D721Med (cell line): ENCODE measurements at places on chromosomes 11 and 22.

GRCh38 chr11:132206993-132207392 is 836.6 kb downstream of the NTM start:
- DNase-seq = no peak

DNA sequence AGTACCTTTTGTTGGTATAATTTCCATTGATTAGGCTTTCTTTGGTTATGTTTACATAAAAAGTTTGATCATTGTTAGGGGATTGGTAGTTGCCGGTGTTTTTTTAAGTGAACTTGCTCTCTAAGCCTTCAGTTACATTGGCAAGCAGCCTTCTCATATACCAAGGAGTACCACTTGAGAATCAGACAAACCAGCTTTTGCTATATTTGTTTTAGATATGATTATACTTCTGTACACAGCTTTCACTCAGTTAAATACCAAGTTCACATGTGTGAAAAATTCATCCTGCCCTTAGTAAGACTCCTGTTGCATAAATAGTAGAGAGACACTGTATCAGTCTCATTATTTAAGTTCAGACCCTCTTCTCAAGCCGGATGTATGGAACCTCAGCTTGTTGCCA is 22.4 kb downstream of the ALKBH3 start:
- no peak for DNase-seq

- no peak for DNase-seq
Measured at GRCh38 chr11:76209375-76209972, 3.2 kb upstream of the WNT11 start.

- DNase-seq = no peak
Measured at GRCh38 chr11:90890347-90890746, 667.5 kb upstream of the CHORDC1 start.

DNA sequence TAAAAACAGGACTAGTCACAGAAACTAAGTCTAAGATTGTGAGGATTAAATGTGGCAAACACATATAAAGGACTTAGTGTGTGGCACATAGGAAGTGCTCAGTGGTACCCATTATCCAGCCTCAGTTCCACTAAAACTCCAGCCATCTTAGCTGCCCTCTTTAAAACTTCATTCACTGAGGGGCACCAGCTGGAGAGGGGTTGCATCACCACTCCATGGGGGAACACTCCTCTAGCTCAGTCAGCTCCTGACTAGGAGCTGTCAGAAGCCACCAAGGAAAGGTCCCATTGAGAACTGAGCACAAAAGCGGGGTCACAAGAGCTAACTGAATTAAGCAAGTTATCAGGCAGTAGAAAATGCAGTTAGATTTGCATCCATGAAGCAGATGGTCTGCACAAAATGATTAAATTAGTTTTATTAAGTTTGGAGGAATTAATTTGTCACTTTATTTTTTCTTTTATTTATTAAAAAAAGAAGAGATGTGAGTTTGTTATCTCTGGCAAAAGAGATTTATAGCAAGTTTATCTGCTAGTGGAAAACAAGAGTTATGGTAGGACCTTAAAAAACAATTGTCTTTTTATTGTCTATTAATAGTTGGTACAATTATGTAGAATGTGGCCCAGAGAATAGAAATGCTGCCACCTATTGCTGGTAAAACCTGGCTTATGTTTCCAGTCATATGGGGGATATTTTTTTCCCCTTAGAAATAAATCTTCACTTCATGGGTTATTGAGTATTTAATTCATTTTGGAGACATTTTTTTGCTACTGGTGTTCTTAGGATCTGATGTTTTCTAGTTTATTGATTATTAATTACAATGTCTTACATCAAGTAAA is 95.7 kb downstream of the NAV2 start:
- no peak for DNase-seq

GRCh38 chr11:65262776-65263175 is 1.0 kb downstream of the POLA2 start:
- DNase-seq = no peak

DNA sequence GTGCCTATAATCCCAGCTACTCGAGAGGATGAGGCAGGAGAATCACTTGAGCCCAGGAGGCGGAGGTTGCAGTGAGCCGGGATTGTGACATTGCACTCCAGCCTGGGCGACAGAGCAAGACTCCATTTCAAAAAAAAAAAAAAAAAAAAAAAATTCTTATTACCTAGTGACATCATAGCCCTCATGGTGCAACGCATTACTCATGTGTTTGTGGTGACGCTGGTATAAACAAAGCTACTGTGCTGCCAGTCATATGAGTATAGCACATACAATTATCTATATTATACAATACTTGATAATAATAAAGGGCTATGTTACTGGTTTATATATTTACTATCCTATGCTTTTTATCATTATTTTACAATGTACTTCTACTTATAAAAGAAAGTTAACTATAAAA is 41.2 kb downstream of the OR2AT4 start:
- no peak for DNase-seq

- no peak for DNase-seq
Measured at GRCh38 chr11:86608251-86608799, 64.1 kb downstream of the ME3 start.

GRCh38 chr11:126456783-126457542 is 101.5 kb downstream of the ST3GAL4 start:
- no peak for DNase-seq

GRCh38 chr22:28139961-28140360 is 220.9 kb upstream of the PITPNB start:
- no peak for DNase-seq

DNA sequence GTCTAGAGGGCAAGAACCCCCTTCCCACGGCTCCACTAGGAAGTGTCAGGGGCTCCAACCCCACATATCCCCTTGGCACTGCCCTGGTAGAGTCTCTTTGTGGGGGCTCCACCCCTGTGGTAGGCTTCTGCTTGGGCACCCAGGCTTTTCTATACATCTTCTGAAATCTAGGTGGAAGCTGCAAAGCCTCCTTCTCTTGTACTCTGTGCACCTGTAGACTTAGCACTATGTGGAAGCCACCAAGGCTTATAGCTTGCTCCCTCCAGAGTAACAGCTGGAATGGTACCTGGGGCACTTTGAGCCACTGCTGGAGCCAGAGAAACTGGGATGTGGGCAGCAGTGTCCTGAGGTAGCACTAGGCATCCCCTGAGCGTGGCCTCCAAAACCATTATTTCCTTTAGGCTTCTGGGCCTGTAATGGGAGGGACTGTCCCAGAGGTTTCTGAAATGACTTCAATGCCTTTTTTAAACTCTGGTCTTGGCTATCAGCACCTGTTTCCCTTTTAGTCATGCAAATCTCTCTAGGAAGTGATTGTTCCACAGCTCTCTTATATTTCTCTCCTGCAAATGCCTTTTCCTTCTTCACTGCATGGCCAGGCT is 68.4 kb downstream of the TRAF6 start:
- no peak for DNase-seq

- DNase-seq = no peak
Measured at GRCh38 chr11:65557280-65558001, 718 bp downstream of the LTBP3 start.

- DNase-seq = no peak
Measured at GRCh38 chr11:65979261-65979759, 17.8 kb downstream of the SART1 start.

DNA sequence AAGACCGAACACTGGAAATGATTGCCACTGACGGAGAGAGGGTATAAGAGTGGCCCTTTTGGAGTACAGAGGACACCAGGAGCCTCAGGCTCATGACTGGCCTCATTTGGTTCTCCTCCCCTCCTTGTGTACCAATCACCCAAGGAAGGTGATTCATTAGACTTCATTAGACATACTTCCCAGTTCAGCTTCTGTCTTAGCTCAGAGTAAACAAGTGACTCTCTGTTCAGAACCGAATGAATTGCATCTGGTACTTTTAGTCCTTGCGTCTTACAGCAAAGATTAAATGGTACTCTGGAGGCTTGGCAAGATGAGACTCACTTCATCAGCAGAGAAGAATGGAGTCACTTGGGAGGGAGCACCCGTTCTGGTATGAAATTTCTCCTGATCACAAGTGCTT is 75.2 kb downstream of the ZNRF3 start:
- no peak for DNase-seq

- no peak for DNase-seq
Measured at GRCh38 chr22:36409911-36410756, 22.4 kb upstream of the MYH9 start.

GRCh38 chr22:20803696-20804324 is 29.9 kb downstream of the SERPIND1 start:
- no peak for DNase-seq

GRCh38 chr11:98940913-98941312 is 79.8 kb upstream of the CNTN5 start:
- no peak for DNase-seq

GRCh38 chr11:111698852-111699559 is 67.2 kb downstream of the PPP2R1B start:
- DNase-seq = no peak

DNA sequence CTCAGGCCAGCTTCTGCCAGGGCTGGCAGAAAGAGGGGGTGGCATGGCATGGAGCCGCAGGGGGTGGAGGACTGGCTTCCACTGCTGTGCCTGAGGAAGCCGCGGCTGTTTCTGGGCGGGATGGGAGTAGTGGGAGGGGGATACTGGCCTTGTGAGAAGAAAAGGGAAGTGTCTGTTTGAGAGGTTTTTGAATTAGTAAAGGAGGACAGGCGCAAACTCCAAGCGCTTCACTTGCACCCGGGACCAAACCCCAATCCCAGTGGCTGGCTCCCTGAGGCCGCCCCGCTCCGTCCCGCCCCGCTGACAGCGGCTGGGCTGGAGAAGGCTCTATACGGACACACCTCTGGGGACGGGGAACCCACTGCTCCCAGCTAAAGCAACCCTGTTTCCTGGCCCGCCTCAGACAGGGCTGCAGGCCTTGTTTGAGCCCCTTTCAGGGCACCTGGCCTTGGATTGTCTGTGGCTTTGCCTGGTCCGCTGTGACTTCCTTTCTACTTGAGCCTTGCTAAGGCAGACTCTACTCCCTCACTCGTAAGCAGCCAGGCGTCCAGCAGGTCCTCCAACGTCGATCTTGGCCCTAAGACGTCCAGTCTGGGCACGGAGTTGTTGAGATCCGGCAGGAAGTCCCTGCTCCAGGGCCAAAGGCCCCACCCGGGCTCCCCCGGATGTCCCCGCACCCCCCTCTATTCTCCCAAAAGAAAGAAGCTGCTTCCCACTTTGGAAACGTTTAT is 2.2 kb downstream of the APOA1 start:
- DNase-seq = no peak

DNA sequence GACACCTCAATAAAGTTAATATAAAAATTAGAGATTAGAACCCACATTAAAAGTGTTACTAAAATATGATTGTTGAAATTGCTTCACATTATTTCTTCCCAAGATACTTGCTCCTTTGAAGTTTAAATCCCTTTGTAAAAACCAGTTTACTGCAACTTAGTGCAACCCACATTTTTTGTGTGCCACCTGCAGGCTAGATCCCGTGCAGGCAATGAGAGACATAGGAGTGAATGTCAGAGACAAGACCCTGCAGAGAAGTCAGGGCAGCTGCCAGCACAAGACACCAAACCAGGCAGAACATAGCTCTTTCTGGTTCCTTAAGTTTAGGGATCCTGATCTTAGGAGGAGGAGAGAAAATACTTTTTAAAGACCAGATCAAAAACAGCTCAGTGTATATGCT is 142.8 kb upstream of the MTNR1B start:
- no peak for DNase-seq

DNA sequence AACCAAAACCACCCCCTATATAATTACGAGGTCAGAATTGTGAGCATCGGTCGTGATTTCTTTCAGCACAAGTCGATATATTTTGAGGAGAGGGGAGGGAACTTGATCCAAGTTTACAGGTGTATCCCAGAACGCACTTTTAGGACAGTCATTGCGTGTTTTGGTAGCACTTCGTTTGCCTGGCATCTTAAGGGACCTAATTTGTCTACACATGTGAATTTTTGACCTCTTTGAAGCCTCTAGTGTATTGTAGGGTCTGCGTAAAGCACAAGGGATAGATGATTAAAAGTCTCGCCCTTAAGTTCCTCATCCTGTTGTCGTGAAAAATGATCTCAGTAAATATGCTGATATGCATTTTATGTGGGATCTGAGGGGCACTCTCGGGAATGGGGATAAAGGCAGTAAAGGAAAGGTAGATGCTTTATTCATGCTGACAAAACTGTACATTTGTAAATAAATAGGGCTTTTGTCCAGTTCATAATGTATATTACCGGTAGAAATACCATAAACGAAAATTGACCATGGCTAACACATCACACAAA is 632 bp upstream of the CCDC34 start:
- DNase-seq = no peak

DNA sequence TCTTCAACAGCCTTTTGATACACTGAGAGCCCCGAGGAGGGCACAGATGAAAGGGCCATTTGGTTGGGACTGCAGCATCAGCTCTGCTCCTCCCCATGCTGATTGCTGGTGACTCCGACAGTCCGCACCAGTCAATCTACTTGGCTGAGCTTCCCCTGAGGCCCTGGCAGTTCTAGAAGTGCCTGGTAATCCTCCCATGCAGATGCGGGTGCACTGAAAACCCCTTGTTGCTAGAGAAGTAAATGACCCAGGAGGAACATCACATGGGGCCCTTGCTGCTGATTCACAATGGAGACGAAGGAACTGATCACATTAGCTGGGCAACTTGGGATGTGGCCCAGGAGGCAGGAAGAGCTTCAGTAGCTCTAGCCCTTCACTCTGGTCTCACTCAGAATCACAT is 35.2 kb upstream of the RIC3 start:
- DNase-seq = no peak

DNA sequence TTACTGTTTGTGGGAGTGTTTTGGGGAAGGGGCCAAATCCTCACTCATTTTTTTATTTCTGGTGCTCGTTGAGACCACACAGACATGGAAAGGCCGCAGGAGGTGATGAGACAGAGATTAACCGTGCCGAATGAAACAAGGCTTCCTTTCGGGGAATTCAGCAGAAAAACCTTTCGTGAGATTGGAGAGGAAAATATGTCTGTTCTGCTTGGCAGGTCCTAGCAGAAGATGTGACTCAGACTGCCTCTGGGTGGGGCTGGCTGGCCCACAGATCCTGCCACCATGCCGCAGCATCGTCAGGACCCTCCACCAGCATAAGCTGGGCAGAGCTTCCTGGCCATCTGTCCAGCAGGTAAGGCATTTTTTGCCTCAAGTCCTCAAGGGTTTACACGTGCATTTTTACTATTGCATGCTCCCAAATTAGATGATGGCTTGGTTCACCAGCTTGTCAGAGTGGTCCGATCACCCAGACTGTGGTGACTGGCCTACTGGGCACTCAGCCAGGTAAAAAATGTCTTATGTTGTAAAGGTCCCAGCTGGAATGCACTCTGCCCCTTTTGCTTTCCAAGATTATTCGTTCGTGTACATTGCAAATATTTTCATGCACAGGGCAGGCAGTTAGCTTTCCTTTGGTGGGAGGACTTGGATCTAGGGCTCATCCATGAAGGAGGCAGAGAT is 1.5 kb downstream of the DDB2 start:
- no peak for DNase-seq

GRCh38 chr11:122717264-122717867 is 61.8 kb downstream of the UBASH3B start:
- no peak for DNase-seq

GRCh38 chr11:78069465-78069864 is 5.8 kb downstream of the THRSP start:
- no peak for DNase-seq

- DNase-seq = no peak
Measured at GRCh38 chr11:12831471-12832202, 157.4 kb downstream of the TEAD1 start.
